ENCODE measurements at places on chromosomes 16 and 17.

DNA sequence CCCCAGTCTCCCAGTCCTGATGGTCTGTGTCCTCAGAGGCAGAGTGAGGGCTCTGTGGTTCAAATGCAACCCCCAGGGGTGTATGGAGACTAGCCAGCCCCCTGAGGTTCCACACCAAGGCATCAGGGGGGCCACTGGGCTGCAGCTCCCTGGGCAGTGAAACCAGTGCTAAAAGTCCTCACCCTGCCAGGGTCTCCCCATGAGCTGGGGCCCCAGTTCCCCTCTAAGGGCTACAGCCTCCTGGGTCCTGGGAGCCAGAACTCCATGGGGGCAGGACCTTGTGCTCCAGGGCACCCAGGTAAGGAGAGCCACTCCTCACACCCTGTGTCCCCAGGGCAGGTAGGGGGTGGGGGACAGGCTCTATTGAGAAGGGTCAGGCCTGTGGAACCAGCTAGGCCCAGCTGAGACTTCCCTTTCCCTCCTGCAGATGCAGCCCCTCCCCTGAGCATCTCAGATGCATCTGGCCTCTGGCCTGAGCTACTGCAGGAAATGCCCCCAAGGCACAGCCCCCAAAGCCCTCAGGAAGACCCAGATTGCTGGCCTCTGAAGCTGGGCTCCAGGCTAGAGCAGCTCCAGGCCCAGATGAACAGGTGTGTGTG, 6.4 kb upstream of the DCAF7 start:
- no peak for DNase-seq

- no peak for DNase-seq
Measured at GRCh38 chr16:85629326-85629725, 16.2 kb downstream of the GSE1 start.

DNA sequence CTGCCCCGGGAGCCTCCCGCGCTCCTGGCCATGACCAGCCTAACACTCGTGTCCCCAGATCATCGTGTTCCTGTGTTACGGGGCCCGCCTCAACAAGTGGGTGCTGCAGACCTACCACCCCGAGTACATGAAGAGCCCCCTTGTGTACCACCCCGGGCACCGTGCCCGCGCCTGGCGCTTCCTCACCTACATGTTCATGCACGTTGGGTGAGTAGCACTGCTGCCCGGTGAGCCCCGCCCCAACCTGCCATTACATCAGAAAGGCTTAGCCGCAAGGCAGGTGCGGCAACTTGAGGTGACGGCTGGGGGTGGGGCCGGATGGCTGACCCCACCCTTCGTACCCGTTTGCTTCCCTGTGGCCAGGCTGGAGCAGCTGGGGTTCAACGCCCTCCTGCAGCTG, 1.4 kb downstream of the RHBDL1 start:
- DNase-seq: no peak

GRCh38 chr16:66508914-66509496, 40.9 kb downstream of the TK2 start:
- no peak for DNase-seq

- DNase-seq: no peak
Measured at GRCh38 chr16:19088341-19088916, 21.0 kb downstream of the COQ7 start.

- DNase-seq: no peak
Measured at GRCh38 chr17:79531191-79532095, 79.4 kb downstream of the RBFOX3 start.

Data from activated CD8-positive, alpha-beta T cell treated with anti-CD3 and anti-CD28 coated beads, Interleukin-2, amount 10 ng/mL, durations not matched to agents 7 days and 5 days (primary cell).